ENCODE measurements at places on chromosomes 2 and 18. TPM values are rescaled to one million over a fixed set of nuclear protein-coding genes. Genes with fewer than 3 reads are reported as not detected.

- DNase-seq, result no peak
Measured at GRCh38 chr2:240600451-240600961, 14.0 kb downstream of the CAPN10 start.

DNA sequence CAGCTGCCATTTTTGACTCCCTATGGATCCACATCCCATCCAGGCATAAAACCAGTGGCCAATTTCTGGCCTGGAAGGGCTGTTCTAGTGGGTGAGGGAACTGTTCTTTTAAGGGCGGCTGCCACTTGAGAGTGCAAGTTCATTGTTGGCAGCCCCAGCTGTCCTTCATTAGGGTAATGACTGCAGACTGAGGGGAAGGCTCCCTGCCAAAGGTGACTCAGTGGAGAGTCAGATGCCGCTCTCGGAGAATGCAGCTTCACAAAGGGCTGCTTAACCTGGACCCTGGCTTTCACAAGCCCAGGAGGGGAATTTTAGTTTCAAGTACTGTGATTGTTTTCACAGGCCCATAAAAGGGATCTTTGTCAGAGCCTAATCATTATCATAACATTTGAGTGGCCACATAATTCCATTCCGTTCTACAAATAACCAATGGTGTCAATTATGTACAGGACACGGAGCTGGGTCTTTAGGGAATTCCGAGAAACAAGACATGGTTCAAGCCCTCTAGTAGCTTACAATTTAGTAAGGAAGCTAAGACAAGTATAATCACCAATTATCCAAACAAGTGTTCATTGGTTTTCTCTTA, 235.7 kb downstream of the CDCA7 start:
- peak; percentile 97 for DNase-seq

Gene LYG2
- total RNA-seq, result not detected

Gene MC4R
- not detected for total RNA-seq

Gene FNDC4
- total RNA-seq, result 6.9 TPM

Gene KATNAL2
- total RNA-seq, result 3.0 TPM
